ENCODE measurements at places on chromosomes 4 and X.

DNA sequence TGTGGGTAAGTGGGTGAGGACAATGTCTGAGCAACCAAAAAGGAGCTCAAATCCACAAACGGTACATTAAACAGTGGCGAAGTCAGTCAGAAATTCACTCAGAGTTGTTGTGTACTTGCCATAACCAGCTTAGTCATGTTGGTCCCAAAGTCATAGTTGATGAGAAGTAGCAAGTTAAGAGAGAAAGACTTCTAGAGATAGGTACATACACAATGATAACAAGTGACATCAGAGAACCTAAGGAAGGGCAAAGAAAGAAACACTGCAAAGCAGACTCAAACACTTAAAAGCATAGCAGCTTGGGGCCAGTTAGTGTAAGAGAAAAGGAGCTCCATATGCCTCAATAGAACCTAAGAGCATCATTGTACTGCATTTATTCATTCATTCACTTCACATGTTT lies 30.2 kb downstream of the DYNLT3 start:
- DNase-seq, result no peak

DNA sequence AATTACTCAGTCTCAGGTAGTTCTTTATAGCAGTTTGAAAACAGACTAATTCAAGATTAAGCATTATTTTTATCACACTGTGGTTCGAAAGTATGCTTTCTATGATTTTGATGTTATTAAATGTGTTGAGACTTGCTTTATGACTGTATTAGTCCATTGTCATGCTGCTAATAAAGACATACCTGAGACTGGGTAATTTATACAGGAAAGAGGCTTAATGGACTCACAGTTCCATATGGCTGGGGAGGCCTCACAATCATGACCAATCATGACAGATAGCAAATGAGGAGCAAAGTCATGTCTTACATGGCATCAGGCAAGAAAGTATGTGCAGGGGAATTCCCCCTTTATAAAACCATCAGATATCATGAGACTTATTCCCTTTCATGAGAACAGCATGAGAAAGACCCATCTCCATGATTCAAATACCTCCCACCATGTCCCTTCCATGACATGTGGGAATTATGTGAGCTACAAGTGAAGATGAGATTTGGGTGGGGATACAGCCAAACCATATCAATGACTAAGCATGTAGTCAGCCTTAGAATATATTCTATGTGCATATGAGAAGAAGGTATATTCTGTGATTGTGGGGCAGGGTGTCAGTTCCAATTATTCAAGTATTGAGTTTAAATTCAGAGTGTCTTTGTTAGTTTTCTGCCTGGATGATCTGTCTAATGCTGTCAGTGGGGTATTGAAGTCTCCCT lies 44.6 kb upstream of the UGT2A1 start:
- no peak for DNase-seq

GRCh38 chr4:87659247-87659931 lies 9.3 kb downstream of the DMP1 start:
- DNase-seq, result no peak

- DNase-seq, result no peak
Measured at GRCh38 chr4:108170631-108171338, 2.1 kb upstream of the LEF1 start.

GRCh38 chrX:17602245-17602644 lies 135.0 kb upstream of the SCML1 start:
- DNase-seq, result no peak

- no peak for DNase-seq
Measured at GRCh38 chr4:114320126-114320525, 278.5 kb upstream of the UGT8 start.

- no peak for DNase-seq
Measured at GRCh38 chrX:112834031-112834845, 6.4 kb downstream of the AMOT start.

DNA sequence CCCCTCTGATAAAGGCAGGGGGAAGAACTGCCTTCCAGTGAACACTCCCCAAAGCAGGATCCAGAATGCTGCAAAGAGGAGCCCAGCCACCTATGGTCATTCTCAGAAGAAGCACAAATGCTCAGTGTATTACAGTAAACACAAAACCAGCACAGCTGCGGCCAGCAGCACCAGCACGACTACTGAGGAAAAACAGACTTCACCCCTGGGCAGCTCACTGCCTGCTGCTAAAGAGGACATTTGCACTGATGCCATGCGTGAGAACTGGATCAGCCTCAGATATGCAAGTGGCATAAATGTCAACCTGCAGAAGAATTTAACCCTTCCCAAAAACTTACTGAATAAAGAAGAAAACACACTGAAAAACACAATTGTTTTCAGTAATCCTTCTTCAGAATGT lies 80.2 kb upstream of the TLR2 start:
- no peak for DNase-seq

- DNase-seq, result no peak
Measured at GRCh38 chr4:188132232-188132631, 7.0 kb upstream of the TRIML1 start.

All from uterus (tissue), 4 donors.